ENCODE measurements at places on chromosomes 16 and 17.

GRCh38 chr17:12620200-12620720, 45.4 kb upstream of the MYOCD start:
- DNase-seq, result no peak
- H3K4me1 ChIP-seq, result no peaks in the 10 kb centered on the region
- no peaks in the 10 kb centered on the region for H3K27me3 ChIP-seq
- H3K27ac ChIP-seq, result no peak overlapping the region
- no peaks in the 10 kb centered on the region for H3K36me3 ChIP-seq

- H3K4me3 ChIP-seq, result peak overlapping the region; percentile 73
- no peaks in the 10 kb centered on the region for H3K36me3 ChIP-seq
- H3K27me3 ChIP-seq, result no peaks in the 10 kb centered on the region
- H3K4me1 ChIP-seq, result peaks cover 61% of the 10 kb centered on the region
Observed at GRCh38 chr16:85613604-85614337, 649 bp downstream of the GSE1 start.

DNA sequence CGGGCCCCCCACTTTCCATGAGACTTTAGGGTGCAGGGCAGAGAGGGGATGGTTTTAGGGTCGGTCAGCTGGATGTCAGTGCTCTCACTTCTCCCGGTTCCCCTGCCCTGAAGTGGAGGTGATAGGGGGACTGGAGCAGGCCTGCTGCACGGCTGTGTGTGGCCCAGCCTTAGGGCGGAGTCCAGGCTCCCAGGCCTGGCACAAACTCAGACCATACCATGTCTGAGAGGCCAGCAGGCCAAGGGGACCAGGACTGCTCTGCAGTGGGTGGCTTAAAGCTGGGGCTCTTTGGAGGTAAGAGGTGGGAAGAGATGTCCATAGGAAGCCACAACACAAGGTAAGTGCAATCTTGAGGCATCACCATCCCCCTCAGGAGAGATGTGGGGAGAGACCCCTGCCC, 8.3 kb downstream of the TFAP4 start:
- H3K27me3 ChIP-seq, result no peaks in the 10 kb centered on the region
- no peak overlapping the region for H3K27ac ChIP-seq
- DNase-seq, result no peak
- no peak overlapping the region for H3K4me3 ChIP-seq
- peaks cover 13% of the 10 kb centered on the region for H3K36me3 ChIP-seq
- H3K4me1 ChIP-seq, result peaks cover 11% of the 10 kb centered on the region

DNA sequence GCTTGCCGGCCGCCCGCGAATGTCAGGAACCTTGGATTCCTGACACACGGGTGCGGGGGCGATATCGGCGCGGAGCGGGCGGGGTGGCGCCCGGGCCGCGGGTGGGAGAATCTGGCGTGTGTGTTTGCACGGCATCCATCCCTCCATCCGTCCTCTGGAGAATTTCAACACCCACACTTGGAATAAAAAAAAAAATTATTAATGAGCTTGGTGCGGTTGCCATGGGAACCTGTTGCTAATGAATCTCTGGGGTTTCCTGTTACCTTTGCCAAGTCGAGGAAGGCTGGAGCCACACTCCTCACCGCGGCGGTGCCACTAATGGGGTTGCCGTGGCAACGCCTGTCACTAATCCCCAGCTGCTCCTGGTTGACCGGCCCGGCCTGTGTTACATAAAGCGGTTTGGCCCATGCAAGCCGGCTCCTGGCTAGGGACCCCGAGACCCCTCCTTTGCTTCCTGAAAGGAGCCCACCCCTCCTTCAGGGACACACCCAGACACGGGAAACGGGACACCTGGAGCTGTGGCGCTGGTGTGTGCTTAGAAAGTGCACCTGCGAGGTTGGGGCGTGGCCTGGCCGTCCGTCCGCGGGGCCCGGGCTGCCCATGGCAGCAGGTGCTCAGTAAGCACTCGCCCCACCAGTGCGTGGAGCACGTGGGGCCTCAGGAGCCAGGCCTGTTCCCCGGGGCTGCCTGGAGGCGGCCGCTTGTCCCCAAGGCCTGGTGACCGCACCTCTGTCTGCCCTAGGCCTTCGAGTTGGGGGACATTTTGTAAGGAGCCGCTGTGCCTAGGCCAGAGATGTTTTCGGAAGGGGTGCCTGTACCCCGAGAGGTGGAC, 14.6 kb downstream of the CACNA1H start:
- no peak overlapping the region for H3K4me3 ChIP-seq
- peaks cover 12% of the 10 kb centered on the region for H3K27me3 ChIP-seq
- no peak overlapping the region for H3K27ac ChIP-seq
- DNase-seq, result no peak

DNA sequence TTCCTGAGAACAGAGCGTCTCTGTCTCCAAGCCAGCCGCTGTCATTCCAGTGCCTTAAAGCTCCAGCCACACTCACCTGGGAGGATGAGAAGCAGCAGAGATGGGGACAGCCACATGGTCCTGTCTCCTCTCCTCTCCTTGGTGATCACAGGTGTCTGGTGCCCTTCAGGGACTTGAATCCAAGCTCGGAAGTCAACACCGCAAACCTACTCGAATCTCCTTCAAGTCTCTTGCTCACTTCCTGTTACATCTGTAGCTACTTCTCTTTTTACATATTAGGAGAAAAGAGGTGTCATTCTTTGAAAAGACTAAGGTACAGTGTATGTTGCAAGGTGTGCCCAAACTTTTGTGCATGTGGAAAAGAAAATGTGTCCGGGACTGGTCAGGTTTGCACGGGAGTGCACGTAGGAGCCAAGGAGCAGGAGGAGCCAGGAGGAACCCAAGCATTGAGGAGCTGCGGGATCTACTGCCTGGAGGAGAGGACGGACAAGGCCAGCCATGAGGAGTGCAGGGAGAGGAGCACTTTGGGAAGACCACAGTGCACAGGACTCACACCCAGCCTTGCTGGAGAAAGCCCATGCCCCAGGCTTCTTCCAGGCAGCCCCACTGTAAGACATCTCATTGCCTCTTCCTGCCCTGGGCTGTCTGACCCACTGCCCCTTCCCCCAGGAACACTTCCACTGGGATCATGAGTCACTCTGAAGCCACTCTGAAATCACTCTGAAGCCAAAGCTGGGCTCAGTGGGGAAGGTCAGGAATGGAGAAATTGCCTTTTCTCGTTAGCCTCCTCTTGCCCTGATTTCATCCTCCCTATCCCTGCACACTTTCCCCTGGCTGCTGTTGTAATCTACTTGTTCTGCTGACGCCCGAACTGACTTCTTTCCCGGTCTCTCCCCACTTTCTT, at the start of gene CD300LD:
Gene CD300LD (minus strand): TSS at position 197 of the 904 bp plus-strand sequence. CDS start 81 bp downstream, at position 116.
- H3K27ac ChIP-seq, result no peak within 1 kb of the TSS
- DNase-seq, result no peak
- H3K27me3 ChIP-seq, result peaks cover 23% of the 10 kb centered on the region
- H3K36me3 ChIP-seq, result no peaks in the 10 kb centered on the region

DNA sequence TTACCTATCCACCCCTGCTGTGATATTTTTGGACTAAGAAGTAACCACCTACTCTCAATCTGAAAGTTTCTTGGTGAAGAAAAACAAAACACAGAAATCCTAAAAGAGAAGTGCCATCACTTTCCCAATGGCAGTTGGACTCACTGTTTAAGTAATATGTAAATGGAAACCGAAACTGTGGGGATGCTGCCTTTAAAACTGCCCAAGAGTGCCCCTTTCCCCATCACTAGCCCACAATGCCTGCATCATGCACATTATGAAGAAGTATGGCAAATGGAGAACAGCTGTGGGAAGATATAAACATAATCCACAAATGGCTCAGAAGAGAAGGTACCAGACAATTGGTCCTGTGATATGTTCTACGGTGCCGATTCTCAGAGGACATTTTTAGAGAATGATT, 33.5 kb upstream of the SLC6A2 start:
- no peak for DNase-seq
- no peak overlapping the region for H3K27ac ChIP-seq
- H3K36me3 ChIP-seq, result no peaks in the 10 kb centered on the region

GRCh38 chr16:22163806-22164205, 1.5 kb downstream of the SDR42E2 start:
- no peak overlapping the region for H3K27ac ChIP-seq
- no peak overlapping the region for H3K4me3 ChIP-seq
- H3K4me1 ChIP-seq, result no peaks in the 10 kb centered on the region
- peaks cover 25% of the 10 kb centered on the region for H3K27me3 ChIP-seq
- no peaks in the 10 kb centered on the region for H3K36me3 ChIP-seq
- DNase-seq, result no peak

DNA sequence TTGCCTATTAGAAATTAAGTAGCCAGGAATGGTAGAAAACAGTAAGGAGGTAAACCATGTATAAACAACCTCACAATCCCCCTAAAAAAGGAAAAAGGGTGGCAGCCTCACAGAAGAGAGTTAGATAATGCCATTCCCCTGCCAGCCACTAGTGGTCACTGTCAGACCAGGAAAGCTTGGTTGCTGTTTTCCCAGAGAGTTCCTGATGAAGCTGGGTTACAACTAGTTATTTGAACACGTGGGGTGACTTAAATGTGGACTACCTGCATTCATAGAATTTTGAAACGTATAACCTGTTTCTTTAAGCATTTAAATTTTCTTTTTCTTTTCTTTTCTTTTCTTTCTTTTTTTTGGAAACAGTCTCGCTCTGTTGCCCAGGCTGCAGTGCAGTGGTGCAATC, 5.8 kb downstream of the GPRC5C start:
- no peak overlapping the region for H3K27ac ChIP-seq
- peaks cover 12% of the 10 kb centered on the region for H3K4me1 ChIP-seq
- no peak overlapping the region for H3K4me3 ChIP-seq
- no peak for DNase-seq
- H3K27me3 ChIP-seq, result peaks cover 5% of the 10 kb centered on the region

DNA sequence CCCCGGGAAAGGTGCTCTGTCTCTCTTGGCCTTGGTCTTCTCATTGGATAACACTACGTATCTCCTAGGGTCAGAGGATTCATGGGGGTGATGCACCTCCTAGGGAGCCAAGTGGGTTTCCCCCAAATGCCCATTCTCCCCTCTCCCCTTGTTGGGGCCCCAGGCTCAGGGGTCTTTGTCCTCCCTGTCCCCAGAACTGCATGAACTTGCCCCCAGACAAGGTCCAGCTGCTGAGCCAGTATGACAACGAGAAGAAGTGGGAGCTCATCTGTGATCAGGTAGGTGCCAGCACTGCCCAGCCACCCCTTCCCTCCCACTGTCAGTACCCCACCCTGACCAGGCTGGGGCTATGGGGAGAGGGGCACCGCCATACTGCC, 8.7 kb downstream of the FMNL1 start:
- no peak for DNase-seq
- peaks cover 6% of the 10 kb centered on the region for H3K36me3 ChIP-seq
- H3K27me3 ChIP-seq, result no peaks in the 10 kb centered on the region
- H3K27ac ChIP-seq, result peak overlapping the region; percentile 30

GRCh38 chr17:76004750-76005262, 4.2 kb downstream of the CDK3 start:
- no peaks in the 10 kb centered on the region for H3K27me3 ChIP-seq
- H3K36me3 ChIP-seq, result no peaks in the 10 kb centered on the region
- H3K4me3 ChIP-seq, result no peak overlapping the region
- peaks cover 16% of the 10 kb centered on the region for H3K4me1 ChIP-seq

DNA sequence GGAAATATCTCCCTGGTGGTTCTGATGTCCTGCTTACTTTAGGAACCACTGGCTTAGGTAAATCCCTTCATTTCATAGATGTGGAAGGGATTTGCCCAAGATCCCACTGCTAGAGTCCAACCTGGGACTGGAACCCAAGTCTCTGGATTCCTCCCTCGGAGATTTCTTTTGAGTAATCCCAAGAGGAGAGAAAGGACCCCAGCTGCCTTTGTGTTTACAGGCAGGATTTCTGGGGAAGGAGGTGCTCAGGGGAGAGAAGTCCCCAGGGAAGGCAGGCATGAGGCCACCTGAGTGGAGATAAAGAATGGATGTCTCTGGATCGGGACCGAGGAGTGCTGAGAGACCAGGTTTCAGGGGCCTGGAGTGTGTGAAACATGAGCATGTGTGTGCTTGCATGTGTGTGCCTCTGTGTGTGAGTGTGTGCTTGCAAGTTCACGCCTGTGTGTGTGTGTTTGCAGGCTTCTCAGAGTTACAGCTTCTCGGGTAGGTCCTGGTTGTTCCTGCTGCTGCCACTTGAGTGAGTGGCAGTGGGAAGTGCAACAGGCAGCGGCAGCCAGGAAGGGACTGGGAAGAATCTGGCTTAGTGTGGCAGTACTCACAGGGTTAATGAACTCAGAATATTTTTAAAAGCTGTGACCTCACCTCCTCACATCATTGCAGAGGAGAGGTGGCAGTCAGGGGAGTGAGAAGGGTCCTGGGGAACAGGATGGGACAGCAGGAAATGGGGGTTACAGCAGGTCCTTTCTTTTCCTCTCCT, 2.2 kb downstream of the KCNH6 start:
- no peak overlapping the region for H3K27ac ChIP-seq
- H3K36me3 ChIP-seq, result no peaks in the 10 kb centered on the region

DNA sequence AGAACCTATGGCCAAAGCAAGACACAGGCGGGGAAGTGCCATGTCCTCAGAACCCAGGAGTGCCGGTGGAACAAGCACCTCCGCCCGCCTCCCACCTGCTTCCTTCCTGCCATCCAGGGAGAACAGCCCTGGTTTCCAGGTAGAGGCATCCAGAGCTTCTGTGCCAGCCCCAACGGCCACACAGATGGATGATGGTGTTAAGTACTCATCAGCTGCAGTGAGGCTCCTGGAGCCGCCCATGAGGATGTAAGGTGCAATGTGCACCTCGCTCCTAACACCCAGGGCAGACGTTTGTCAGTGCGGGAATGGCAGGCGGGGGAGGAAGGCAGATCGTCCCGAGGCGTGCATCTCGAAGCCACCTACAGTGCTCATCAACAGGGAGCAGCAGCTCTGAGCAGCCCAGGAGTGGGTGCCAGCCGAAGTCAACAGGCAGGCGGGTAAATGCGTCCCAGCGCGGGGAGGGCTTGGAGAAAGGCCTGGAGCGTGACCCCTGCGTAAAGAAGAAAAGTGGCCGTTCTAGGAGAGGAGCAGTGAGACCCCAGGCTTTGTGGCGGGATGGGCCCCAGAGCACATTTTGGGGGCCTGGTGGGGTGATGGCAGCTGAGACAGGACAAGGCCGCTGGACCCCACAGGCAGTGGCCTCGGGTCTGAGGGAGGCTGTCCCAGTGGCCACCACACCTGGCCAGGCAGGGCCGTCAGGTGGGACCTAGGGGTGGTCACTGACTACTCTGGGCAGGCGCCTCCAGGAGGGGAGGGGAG, 46.1 kb upstream of the ACSF3 start:
- no peak overlapping the region for H3K4me3 ChIP-seq
- no peaks in the 10 kb centered on the region for H3K4me1 ChIP-seq
- H3K27ac ChIP-seq, result no peak overlapping the region
- H3K27me3 ChIP-seq, result peaks cover 30% of the 10 kb centered on the region

- no peak overlapping the region for H3K27ac ChIP-seq
- no peaks in the 10 kb centered on the region for H3K4me1 ChIP-seq
- no peaks in the 10 kb centered on the region for H3K27me3 ChIP-seq
- H3K4me3 ChIP-seq, result no peak overlapping the region
- no peak for DNase-seq
Observed at GRCh38 chr17:80377798-80378197, 37.2 kb upstream of the ENDOV start.

- H3K4me1 ChIP-seq, result no peaks in the 10 kb centered on the region
- no peaks in the 10 kb centered on the region for H3K27me3 ChIP-seq
- H3K4me3 ChIP-seq, result no peak overlapping the region
- DNase-seq, result no peak
- H3K36me3 ChIP-seq, result no peaks in the 10 kb centered on the region
Observed at GRCh38 chr17:10802496-10803284, 1.2 kb downstream of the TMEM238L start.

GRCh38 chr17:49739641-49740271, 24.2 kb downstream of the FAM117A start:
- no peaks in the 10 kb centered on the region for H3K36me3 ChIP-seq
- H3K4me3 ChIP-seq, result no peak overlapping the region
- peak overlapping the region; percentile 72 for H3K27ac ChIP-seq
- peak; percentile 85 for DNase-seq

GRCh38 chr17:50593321-50593720, 32.8 kb downstream of the CACNA1G start:
- no peak overlapping the region for H3K4me3 ChIP-seq
- DNase-seq, result peak; percentile 86
- H3K27me3 ChIP-seq, result no peaks in the 10 kb centered on the region
- H3K36me3 ChIP-seq, result no peaks in the 10 kb centered on the region
- no peak overlapping the region for H3K27ac ChIP-seq
- peaks cover 10% of the 10 kb centered on the region for H3K4me1 ChIP-seq

All from upper lobe of right lung (tissue), 1 donor.